CD4-positive, alpha-beta T cell treated with Interleukin-10 for 1 hour (primary cell): ENCODE measurements at places on chromosomes 1 and 21.

- no peak for DNase-seq
These were observed 130.5 kb downstream of the DISC1 start for GRCh38 chr1:231757101-231757404.

DNA sequence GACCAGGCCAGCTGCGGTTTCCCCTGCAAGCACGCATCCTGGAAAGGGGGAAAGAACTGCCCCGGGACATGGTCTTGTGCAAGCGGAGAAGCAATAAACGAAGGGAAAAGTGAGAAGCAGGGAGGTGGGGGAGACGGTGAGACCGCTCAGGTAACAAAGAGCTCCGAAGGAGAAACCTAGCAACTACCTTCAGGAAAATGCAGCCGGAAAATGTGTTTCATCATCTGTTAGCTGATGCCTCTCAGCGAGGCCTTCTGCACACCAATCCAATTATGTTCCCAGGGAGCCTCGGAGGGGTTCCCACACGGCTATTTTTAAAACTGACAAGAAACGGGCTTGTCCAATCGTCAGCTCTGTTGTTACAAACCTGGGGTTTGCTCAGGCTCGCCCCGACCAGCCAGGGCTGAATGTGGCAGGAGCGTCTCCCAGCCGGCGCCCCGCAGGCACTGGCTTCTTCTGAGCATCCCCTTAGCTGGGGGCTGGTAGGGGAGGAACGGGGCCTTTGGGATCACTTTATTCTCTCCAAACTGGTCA is 3.4 kb downstream of the RIPK4 start:
- no peak for DNase-seq

DNA sequence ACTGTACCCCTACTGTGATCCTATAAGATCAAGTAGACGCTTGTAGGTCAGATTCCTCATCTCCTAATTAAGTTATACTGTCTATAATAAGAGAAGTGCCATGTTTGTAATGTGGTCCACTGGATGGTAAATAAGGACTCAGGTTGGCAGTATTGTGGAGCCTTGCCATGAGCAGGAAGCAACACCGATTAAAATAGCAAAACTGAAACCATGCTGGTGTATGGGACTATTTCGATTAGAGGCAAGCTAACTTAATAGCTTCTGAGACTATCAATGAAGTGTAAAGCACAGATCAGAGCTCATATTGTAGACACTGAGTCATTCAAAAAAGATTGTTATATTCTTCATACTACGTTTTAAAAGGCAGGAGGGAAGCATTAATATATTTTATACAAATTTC is 348.8 kb downstream of the HHAT start:
- no peak for DNase-seq

GRCh38 chr1:156033011-156033410 is 12.3 kb upstream of the SSR2 start:
- DNase-seq = no peak

- no peak for DNase-seq
These were observed 434.6 kb upstream of the PRMT6 start for GRCh38 chr1:106621853-106622252.

DNA sequence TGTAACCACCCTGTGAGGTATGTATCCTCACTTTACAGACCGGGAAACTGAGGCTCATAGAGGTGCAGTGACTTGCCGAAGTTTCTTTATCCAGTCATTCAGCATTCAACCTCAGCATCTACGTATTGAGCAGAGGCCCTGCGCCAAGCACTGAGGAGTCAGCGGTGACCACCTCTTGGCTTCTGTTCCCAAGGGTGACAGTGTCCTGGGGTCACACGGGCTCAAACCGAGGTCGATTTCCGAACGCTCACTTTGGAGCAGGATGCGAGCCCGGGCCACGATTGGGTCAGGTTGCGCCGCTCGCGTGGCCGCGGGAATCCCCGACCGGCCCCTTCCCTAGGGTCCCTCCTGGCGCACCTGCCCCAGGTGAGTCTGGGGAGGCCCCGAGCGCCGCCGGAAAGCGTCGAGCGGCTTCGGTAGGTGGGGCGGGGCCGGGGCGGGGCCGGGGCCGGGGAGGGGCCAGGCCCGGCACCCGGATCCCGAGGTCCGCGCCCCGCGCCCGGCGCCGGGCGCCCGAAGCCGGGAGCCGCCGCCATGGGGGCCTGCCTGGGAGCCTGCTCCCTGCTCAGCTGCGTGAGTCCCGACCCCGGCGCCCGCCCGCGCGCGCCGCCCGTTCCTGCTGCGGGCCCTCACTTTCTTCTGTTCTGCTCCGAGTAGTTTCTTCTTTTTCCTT is at the start of gene SERINC2:
SERINC2 (plus strand) TSS at position 482 of the 673 bp plus-strand sequence; CDS start at position 535, 53 bp downstream.
- DNase-seq = peak; percentile 16

- no peak for DNase-seq
These were observed 96.8 kb upstream of the C1orf21 start for GRCh38 chr1:184289825-184290550.

- DNase-seq = no peak
These were observed 432.9 kb downstream of the SETD4 start for GRCh38 chr21:35627462-35627861.

DNA sequence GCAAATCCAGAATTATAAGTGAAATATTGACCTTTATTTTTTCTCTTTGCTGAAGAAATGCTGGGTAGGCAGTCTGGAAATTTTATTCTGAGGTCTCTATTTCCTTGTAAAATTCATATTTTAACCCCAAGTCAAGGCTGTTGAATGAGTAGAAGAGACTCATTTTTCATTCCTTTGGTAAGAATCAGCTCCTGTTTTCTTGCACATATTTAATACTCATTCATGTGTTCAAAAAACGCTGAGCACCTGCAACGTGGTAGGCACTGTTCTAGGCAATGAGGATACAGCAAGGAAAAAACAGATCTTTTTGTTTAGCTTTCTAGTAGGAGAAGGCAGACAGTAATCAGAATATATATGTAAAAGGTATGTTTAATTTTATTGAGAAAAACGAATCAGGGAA is 1.5 kb downstream of the PRKAA2 start:
- DNase-seq = no peak

DNA sequence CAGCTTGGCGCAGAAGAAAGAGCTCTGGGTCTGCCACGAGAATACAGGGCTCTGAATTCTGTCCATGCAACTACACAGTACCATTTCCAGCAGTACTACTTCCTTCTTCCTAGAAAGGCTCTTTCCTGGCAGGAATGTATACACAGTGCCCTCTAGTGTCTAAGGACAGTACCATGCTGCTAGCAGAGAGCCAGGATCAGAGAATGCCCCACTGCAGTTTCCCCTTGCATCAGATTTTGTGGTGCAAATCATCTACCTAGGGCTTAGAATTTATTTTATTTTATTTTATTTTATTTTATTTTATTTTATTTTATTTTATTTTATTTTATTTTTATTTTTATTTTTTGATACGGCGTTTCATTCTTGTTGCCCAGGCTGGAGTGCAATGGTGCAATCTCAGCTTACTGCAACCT is 50.8 kb downstream of the PAX7 start:
- DNase-seq = peak; percentile 5

DNA sequence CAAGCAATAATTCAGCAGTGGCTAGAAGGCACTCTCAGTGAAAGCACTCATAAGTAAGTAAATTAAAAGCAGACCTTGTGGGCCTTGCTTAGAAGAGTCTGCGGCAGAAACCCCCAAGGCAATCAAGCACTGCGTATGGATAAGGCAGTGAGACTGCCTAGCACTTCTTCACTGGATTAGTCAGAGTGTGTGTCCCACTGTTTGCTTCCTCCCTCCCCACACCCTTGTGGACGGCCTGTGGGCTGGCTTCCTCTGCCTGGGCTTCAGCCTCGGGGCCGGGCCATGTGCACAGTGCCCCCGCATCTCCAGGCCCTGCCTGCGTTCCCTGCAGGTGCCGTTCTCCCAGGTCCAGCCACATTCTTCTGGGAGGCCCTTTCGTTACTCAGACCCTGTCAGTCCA is 23.8 kb downstream of the AGT start:
- no peak for DNase-seq

GRCh38 chr1:175390522-175391254 is 198.1 kb upstream of the KIAA0040 start:
- no peak for DNase-seq

DNA sequence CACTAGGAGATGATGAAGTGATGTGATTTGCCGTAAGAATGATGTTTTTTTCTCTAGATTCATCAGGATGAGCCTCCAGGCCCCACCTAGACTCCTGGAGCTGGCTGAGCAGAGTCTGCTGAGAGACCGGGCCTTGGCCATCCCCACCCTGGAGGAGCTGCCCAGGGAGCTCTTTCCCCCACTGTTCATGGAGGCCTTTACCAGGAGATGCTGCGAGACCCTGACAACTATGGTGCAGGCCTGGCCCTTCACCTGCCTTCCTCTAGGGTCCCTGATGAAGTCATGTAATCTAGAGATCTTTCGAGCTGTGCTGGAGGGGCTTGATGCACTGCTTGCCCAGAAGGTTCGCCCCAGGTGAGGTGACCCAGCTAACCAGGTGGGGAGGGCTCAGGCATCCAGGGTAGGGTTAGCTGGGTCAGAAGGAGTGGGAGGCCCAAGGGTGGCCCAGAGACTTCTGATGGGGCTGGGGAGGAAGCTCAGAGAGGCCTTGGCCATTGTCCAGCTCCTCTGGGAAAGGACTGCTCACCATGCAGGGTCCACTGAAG is 1.3 kb downstream of the PRAMEF12 start:
- no peak for DNase-seq

GRCh38 chr1:218112862-218113261 is 172.2 kb upstream of the RRP15 start:
- DNase-seq = no peak

DNA sequence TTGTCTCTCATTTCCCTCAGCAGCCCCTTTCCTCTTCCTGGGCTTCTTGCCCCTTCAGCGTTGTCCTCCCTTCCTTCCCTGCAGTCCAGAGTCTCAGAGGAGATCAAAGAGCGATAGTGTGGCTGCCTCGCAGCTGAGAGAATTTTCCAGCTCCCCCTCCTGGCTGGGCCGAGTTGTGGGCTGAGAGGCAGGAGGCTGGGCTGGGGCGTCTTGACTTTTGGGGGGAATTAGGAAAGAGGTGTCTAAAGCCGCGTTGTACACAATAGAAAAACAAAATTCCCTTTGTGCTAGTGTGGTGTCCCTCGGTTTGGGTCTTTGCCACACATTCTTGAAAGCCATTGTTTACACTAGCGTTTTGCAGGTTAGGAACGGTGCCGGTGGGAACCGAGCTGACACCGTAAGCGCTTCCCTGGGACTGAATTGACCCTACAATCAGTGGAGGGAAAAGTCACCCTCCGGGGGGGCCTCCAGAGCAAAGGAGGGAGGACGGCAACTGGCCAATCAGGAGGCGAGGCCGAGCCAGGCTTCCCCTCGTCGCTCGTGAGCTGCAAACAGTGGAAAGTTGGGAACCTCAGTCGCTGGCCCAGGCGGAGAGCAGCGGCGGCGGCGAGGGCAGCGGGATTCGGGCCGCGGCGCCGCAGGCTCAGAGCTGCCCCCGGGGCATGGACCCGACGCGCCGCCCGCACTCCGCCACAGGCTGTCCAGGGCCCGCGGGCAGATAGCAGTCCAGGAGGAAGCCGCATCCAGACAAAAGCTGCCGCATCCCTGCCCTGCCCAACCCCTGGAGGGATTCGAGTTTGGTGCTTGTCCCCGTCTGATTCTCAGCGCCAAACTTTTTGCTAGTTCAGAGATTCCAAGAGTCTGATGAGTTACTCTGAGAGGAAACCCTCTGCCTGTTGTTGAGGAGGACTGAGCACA is at the start of gene HMCN1:
HMCN1 (plus strand) TSS at position 574 of the 918 bp plus-strand sequence. CDS start 389 bp downstream, outside the sequence.
- no peak for DNase-seq

DNA sequence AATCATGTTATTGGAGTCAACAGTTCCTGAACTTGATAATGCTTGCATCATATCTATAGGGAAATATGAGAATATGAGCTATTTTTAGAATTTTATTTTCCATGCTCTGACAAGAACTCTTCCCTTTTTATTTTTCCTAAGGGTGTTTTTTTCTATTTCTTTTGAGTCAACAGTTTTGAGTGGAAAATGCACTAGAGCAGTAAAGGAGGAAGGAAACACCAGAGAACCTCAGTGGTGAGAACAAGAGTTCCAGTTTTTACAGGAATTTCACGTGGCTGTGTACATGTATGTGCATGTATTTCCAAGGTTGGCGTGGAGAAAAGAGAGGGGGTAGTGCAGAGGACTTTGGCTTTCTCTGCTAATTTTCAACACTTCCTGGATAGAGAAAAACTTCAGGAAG is 63.6 kb upstream of the TNFSF18 start:
- no peak for DNase-seq

DNA sequence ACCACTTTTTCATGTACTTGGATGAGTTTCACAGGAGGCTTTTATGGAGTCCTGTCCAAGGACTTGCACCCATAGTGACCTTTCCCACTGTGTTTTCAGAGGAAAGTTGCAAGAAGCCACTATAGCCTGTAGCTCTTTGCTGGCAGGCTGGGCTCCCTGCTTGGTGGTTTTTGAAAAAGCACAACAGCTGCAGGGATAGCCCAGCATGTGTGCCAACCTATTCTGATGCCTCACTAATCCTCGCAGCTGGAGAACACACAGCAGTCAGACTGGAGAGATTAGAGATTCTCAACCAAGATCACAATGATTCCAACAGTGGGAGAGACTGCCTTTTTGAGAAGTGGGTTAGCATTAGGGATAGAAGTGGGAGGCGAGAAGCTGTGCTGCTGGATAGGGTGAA is 24.1 kb upstream of the ARHGEF11 start:
- no peak for DNase-seq

DNA sequence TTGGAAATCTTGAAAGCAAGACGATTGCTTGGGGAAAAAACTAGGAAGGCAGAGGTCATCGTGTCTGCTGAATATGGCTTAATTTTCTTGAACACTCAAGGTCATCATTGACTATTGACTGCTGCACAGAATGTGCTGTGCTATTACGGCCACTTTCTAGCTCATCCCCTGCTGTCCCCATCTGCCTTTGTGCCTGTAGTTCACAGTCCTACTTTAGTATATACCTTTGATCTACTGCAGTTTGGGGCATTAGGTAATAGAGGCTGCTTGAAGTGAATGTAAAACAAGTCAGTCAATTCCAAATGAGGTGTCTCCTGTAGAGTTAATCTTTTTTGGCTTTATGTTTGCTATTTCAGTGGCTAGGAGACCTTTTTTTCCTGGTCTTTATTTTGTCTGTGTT is 8.3 kb downstream of the RAB4A start:
- no peak for DNase-seq
